AG10803 (cell line): ENCODE measurements at places on chromosomes 6 and 20.

DNA sequence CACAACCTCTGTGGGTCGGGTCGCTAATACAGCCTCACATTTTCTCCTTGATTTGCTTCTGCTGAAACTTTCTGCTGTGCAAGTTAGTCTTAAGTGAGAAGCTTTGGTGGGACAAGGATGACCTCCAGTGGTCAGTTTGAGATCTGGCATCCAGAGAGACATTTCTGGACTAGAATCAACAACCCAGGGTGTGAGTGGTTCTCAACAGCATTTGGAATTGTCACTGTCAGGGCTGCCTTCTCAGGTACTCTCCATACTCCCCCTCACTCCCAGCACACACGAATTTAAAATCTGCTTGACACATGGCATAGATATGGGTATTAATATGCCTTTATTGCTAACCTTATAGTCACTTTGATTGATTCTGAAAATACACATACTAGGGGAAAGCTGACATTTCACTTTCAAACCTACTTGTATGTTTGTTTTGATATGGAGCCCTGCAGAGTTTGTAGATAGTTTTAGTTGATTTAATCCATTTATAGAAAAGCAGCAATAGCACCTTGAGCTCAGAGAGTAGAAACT, 13.2 kb downstream of the OTOR start:
- peak; percentile 71 for DNase-seq

DNA sequence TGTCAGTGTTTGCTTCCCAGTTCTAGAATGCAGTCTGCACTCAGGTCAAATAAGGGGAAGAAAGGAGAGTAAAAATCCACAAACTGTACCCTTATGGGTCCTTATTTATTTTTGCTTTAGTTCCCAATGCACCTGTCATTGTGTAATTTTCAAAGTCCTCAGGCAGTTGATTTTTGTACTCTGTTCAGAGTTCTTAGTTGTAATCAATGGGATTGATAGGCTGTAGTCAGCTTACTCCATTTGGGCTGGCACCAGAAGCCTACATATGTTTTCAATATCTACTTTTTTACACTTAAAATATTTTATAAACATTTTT, 18.6 kb downstream of the AIG1 start:
- DNase-seq: no peak

DNA sequence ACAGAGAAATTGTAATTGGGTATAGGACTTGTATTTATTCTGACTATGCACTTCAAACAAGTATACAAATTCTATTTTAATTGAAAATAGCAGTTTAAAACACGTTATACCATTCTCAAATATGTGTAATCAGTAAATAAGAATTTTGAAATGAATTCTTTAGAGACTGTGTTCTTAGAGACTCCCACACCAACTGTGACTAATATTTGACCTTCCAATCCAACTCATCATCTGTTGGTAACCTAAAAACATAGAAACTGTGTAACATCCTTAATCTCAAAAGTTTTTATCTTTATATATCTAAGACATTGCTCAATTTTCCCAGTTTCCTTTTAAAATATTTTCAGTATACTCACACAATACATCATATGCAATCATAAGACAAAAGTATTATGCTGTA, 83.9 kb downstream of the KHDRBS2 start:
- DNase-seq: no peak

DNA sequence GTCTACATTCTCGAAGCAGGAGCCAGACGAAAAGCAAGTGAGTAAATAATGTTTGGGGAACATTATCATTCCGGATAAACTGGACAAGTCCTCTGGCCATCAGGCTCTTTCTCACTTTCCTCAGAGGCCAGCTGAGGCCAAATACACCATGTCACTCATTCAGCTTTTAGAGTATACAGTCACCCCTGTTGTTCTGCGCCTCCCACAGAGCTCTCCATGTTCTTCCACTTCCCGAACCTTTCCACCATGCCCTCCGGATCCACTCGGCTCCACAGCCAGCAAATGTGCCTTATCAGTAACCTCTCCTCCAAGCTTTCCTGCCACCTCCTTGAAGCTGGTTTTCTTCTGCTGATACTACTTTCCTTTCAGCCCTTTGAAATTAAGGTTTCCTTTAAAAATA, 31.7 kb downstream of the LATS1 start:
- DNase-seq: no peak

- DNase-seq: peak; percentile 67
Observed at GRCh38 chr6:7846966-7847818, 63.4 kb downstream of the TXNDC5 start.

DNA sequence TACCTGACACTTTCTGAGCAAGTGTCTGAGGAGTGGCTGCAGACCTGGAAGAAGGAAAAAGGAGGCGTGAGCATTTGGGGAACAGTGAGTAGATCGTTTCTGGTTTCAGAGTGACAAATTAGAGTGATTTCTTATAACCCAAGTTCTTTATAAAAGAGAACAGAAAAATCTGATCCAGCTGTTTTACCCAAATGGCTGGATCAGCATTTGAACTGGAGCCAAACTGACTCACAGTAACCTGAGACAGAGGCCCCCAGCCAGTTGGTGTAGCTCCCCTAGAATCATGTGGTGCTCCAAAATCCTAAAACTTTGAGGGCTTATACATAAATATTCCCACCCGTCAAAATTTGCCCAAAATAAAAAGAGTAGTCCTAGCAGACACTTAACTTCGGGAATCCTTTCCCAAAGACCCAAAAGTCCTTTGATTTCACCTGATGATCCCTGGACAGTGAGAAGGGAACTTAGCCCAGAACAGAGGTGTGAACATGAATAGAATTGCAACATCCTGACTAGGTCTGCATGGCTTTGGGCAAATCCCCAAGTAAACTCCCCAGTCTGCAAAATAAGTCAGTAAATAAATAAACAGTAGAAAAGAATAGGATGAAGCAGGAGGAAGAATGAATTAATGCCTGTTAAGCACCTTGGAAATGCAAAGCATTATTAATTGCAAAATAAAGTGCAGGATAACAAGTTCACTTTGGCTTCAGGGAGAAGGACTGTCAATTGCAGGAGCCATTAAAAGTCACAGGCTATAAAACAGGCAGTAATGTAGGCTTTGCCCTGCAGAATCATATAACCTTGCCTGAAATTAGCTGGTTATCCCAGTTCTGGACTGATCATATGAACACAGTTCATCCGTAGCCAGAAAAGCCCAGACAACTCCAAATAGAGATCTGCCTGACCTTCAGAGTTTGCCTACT, 262.0 kb upstream of the JARID2 start:
- DNase-seq: no peak

GRCh38 chr6:139152892-139153271, 18.0 kb downstream of the HECA start:
- DNase-seq: peak; percentile 57

- peak; percentile 45 for DNase-seq
Observed at GRCh38 chr6:4809999-4810918, 34.1 kb downstream of the CDYL start.

DNA sequence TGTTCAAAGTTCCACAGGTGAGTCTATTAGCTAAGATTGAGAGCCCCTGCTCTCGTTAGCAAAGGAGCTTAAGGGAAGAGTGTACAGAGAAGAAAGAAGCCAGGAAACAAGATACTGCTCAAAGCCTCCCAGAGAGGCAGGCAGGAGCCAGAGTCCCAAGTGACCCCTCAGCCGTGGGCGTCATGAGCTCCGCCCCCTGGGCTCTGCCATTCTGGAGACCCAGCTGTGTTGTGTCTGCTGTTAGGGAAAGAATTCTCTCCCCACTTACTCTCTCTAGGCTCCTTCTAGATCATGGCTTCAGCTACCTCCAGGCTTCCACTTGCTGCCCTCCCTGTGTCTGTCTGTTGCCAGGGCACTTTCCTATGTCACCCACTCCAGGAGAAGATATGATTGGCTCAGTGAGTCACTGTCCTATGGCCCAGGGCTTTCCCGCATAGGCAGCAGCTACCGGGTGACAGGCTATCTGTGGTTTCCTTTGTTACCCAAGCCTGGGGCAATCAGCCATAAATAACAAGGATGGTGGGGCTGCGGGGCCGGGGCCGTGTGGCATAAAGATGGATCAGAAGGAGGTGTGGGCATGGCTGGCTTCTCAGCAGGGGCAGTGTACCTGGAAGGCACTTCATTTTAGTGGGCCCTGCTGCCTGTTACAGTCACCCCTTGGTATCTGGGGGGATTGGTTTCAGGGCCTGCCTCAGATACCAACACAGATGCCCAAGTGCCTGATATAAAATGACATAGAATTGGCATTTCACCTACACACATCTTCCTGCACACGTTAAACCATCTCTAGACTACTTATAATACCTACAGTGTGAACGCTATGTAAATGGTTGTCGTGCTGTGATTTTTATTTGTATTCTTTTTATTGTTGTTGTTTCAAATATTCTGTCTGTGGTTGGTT, 118.9 kb downstream of the ARMC2 start:
- peak; percentile 28 for DNase-seq

- no peak for DNase-seq
Observed at GRCh38 chr20:64113796-64114355, 6.5 kb upstream of the NPBWR2 start.

DNA sequence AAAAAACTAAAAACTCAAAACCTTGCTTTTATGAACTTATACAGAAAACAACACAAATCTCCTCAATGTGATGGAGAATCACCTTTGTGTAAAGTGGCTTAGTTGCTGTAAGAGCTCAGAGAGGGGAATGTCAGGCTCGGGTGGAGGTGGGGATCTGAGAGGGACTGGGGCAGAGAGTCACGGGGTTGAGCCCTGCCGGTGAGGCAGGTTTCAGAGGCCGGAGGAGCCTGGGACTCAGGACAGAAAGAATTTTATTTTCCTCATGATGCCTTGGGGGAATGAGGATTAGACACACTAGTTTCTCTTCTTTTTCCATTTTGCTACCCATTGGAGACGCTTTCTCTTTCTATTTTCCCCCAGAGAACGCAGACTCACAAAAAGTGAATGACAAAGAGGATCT, 252.3 kb upstream of the FOXQ1 start:
- no peak for DNase-seq

GRCh38 chr6:118963003-118963402, 28.0 kb upstream of the MCM9 start:
- peak; percentile 29 for DNase-seq

DNA sequence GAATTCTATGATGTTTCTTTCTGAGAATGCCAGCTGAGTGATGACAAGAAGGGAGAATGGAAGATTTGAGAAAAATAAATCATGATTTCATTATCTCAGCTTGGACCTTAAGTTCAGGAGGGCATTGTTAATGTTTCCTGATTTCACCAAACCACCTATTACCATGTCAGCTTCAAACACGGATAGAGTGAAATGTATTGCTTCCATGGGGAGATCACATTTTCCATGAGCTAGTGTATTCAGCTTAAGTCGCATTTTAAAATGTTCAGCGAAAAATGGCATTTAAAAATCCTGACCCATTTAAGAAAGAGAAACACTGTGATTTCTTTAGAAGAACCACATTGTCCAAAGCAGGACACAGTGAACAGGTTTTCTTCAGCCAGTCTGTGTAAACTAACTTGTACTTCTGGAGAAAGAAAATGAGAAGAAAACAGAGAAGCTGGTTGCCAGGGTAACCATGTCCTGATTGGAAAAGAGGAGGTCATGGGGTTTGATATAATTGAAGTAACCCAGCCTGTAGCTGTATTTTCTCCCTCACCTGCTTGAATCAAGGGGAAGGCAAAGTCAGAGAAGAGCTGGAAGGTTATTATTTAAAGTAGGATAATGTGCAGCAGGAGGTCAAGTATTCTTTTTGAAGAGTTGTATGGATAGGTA, 684.1 kb upstream of the NRSN1 start:
- no peak for DNase-seq

GRCh38 chr6:38136547-38136946, 317.0 kb downstream of the ZFAND3 start:
- DNase-seq: no peak

GRCh38 chr6:37047689-37048402, 42.4 kb downstream of the FGD2 start:
- no peak for DNase-seq

GRCh38 chr20:48901326-48901725, 20.2 kb upstream of the ARFGEF2 start:
- DNase-seq: no peak

DNA sequence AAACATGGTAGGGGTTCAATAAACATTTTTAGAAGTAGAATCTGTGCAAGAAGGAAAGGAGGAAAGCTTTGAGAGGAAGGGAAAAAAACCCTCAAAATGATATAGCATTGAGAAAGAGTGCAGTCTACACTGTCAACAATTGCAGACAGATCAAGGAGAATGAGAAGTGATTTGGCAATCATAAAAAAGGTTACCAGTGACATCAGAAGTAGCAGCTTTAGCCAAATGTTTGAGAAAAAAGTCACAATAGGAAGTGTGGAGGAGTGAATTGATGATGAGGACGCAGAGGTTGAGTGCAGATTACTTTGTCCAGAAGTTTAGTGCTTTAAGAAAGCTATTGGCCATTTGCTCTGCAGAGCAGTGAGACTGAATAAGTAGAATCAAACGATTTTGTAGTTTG, 155.0 kb downstream of the GJA1 start:
- peak; percentile 30 for DNase-seq

DNA sequence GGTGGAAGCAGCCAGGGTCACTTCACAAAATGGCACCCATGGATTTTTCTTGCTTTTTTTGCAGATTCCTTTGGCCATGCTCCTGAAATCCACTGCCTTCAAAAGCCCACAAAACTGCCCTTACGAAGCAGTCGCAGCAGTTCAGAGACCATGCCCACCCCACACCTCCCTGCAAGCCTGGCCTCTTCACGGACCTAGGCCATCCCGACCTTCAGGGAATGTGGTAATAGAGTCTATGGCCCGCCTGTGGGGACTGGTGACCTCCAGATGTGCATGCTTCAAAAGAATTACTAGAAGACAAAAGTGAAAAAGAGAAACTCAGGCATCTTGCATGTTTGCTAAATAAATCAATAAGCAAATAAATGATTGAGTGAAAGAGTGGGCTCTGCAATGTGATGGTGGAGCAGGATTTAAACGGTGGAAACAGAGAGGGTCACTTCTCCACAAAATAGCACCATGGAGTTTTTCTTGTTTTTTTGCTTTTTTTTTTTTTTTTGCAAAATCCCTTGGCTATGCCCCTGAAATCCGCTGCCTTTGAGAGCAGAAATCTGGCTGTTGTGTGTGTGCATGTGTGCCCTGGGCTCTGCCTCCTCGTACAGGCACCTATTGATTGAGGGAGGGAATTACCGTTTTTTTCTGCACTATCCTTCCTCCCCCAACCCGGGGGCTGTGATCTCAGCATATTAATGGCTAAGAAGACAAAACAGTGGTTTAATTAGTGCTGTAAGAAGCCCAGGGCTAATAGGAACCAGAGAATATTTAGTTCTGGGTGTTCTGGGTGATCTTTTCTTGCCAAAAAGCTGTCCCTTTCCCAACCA, 107.4 kb downstream of the PXDC1 start:
- DNase-seq: no peak

DNA sequence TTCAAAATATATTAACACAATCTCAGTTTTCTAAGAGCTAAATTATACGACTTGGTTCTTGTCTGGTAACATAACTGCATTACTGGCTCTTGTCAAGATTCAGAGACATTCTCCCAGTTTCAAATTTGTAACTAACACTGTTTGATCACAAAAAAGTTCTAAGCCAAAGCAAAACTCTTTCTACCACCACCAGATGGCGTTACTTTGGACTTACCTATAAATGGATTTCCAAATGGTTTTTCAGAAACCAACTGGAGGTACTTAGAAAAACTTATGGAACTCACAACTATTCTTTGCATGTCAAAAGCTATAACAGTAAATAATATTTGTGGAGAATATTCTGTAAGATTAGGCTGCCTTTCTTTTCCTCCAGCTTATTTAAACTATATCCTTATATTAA, 34.2 kb upstream of the GFRAL start:
- no peak for DNase-seq
